Stimulated activated CD8-positive, alpha-beta memory T cell treated with anti-CD3 and anti-CD28 coated beads, Interleukin-4, amount 100 ng/mL, for 4 hours (primary cell): ENCODE measurements at places on chromosomes 5 and 9.

- DNase-seq: no peak
Measured at GRCh38 chr5:94853120-94853519, 234.7 kb downstream of the SLF1 start.

DNA sequence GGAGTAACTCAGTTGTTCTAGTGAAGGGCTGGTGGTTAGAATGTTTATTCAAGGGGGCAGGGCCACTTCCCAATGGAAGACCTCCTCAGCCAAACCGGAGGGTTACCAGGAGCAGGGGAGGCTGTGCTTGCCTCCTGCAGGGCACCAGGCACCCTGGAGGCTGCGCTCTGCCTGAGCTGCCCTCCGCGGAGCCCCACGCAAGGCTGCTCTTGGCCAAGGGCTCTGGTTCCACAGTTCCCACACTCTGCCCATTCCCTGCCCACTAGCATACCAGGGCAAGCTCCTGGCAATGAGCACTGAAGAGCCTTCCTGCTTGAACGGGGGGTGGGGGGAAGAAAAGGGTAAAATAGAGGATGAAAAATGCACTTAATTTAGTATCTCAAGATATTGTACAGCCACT is 35.5 kb upstream of the PTCH1 start:
- no peak for DNase-seq

- DNase-seq: no peak
Measured at GRCh38 chr5:179964015-179964414, 56.3 kb upstream of the TBC1D9B start.

DNA sequence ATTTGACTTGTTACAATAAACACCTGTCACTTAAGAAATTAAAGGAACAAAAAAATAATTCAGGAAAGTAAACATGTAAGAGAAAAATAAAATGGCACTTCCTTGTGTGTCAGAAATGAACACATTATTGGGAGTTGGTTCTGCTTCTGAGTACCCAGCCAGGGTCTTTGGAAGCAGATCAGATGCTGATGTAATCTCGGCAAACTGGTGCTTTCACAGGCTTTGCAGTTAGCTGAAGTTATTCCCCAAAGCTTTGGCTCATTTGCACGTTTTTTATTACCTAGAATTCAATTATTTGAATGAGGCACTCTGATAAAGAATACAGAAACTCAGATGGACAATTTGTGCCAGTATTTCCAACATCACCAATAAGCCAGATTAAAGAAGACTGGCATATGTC is 10.9 kb downstream of the CDH18 start:
- no peak for DNase-seq

DNA sequence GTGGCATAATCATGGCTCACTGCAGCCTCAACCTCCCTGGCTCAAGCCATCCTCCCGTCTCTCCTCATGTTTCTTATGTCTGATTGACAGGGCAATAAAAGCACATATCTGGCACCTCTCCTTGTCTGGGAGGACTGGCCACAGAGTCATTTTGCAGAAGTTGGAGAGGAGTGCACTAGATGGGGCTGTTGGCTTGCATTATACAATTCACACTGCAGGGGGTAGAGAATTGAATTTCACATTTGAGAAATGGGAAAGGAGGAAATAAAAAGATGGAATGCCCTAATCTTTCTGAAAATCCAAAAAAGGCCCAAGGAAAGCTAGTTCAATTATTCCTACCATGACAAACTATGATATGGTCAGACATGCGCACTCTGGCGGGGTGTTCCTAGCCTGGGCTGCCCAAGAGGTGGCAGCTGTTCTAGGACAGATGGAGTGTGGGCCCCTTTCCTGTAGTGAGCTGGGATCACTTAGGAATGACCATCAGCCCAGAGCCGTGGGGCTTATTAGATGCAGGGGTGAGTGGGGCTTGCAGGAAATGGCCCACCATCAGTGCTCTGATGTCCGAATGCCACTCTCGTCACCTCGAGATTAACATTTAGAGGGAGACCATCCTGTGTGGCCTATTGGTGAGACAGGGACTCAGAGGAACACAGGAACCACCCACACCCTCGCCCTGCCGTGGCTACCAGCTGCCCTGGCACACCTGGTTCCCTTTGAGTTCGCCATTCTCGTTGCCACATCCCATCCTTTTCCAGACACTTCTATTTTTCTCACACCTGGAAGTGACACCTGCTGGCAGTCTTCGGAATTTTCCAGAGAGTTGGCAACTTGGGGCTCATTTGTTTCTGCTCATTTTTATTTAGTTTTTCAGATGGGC is 21.8 kb upstream of the ANKRD18A start:
- DNase-seq: no peak

DNA sequence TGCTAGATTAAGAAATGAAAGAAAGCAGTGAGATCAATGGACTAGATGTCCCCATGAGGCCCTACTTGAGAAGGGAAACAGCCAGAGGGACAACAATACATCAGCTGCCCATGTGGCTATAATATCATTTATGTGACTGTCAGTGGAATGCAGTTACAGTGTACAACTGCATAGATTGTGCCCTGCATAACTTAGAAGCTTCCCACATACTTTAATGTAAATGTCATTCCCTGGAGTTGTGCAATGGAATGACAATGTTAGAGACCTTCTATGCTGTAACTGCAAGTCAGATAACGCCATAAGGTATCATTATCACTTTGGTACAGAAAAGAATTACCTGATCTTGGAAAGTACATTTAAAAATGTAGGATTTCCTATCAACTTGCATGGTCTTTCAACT is 67.4 kb downstream of the FBN2 start:
- DNase-seq: no peak

DNA sequence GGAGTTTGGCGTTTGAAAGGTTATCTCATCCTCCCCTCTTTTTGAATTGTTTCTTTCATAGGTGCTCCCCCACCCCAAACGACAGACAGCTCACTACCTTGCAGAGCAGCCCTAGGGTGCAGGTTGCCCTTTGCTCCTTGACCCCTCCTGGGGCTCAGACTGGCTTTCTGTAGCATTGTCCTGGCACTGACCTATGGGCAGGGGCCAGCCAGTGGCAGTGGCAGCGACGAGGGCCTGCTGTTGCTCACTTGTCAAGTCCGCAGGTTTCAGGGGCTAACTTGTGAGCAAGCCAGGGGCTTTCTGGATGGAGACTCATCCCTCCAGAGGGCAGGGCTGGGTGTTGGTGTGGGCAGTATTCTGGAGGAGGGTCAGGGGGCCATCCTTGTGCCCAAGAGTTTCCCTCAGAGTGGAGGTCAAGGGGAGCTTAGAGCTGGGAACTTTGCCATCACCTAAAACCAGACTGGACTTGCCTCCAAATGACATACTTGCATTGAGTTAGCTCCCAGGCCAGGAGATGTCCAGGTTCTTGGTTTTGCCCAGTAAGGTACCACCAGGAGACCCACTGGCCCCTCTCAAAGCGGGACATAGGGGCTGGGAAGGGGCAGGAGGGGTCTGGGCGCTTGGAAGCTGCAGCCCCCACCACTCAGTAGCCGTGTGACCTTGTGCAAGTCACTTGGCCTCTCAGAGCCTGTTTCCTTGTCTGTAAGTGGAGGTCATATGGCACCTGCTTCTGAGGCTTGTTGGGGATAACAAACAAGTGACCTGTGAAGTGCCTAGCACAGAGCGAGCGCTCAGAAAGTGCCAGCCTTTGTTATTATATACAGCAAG is 53.5 kb upstream of the CDKN2AIPNL start:
- DNase-seq: no peak

DNA sequence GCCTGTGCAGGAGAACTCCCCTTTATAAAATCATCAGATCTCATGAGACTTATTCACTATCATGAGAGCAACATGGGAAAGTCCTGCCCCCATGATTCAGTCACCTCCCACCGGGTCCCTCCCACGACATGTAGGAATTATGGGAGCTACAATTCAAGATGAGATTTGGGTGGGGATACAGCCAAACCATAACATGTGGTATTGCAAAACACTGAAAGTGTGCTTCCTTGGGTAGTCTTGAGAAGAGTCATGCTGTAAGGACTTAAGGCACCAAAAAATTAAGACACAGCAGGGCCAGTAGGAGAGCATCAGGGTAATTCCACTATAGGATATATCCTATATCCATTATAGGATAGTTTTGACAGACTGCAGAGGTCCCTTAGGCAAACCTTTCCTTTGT is 29.4 kb upstream of the GDNF start:
- no peak for DNase-seq

GRCh38 chr9:110978516-110978915 is 59.8 kb downstream of the LPAR1 start:
- DNase-seq: no peak

- no peak for DNase-seq
Measured at GRCh38 chr9:125387861-125388524, 126.4 kb downstream of the GAPVD1 start.

DNA sequence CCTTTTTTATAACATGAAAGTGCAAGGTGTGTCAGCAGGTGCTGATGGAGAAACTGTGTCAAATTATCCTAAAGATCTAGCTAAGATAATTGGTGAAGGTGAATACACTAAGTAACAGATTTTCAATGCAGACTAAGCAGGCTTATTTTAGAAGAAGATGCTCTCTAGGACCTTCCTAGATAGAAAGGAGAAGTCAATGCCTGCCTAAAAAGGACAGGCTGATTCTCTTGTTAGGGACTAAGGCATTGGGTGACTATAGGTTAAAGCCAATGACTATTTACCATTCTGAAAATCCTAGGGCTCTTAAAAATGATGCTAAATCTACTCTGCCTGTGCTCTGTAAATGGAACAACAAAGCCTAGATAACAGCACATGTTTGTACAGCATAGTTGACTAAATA is 1682.4 kb downstream of the MAT2B start:
- no peak for DNase-seq

DNA sequence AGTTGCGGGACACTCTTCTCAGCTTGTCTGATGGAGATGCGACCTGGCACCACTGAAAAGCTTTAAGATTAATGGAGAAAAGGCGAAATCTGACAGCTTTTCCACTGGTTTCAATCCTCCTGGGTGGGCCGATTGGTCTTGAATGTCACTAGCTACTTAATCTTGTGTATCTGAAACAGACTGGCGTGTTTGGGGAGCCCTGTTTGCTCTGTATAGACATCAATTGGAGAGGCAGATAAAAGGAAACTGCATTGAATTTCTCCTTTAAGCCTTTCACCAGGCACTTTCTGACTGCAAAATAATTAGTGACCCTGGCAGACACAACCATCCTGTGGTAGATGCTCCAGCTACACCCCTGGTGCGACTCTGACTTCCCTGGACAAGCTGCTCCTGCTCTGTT is 224.2 kb downstream of the NDUFS4 start:
- DNase-seq: no peak
